T-helper 1 cell (primary cell): ENCODE measurements at places on chromosomes 16 and 17.
A peak's percentile ranks its signal among the peaks of the same experiment; 100 is the strongest.

DNA sequence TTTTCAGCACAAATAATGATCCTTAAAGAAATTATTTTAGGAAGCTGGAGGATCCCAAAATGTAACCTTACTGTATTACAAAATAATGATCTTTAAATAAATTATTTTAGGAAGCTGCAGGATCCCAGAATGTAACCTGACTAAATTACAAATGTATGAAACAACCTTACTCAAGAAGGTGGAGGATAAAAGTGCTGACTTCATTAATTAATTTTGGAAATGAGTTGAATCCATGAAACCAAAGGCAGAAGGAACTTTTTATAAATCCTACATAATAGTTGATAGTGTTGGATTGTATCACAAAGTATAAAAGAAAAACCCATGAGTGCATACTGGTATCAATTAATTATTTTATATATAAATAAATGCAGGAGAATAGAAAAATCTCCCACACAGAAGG lies 859.9 kb downstream of the KCNJ2 start:
- no peak for DNase-seq

- no peak for DNase-seq
Observed at GRCh38 chr16:3731126-3731935, 14.0 kb upstream of the TRAP1 start.

DNA sequence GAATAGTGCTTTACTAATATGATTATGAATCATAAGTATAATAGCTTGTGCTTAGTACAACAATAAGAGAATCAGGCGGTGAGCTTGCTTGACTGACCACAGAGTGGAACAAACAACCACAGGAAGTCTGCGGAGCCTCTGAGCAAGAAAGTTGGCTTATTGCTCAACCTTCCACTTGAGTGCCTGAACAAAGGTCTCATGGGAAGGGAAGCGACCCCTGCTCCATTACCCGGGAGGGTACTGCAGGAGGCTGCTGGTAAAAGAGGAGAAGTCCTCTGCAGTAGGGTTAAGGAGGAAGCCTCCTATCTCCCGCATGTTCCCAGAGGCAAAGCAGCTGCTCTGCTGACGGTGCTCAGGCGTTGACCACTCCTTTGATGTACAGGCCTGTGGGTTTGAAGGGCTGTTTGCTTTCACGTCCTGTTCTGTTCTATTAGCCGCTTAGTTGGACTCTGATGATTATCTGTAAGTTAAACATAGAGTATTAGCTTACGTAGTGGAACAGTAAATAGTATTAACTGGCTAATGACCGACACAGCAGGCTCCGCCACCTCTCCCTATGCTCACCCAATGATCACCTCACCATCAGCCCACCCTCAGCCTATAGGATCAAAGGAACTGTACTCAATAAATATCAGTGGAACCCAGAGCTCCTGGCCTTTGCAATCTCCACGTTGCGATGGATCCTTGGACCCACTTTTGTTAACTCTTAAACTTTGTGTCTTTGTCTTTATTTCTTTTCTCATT lies 17.5 kb downstream of the ALOX15B start:
- DNase-seq: no peak

- no peak for DNase-seq
Observed at GRCh38 chr17:44086364-44087311, 16.1 kb downstream of the G6PC3 start.

- no peak for DNase-seq
Observed at GRCh38 chr17:20086416-20087076, 77.4 kb downstream of the SPECC1 start.

GRCh38 chr16:24737391-24737871 lies 8.0 kb downstream of the TNRC6A start:
- DNase-seq: no peak

GRCh38 chr16:69619514-69619913 lies 53.7 kb downstream of the NFAT5 start:
- no peak for DNase-seq

DNA sequence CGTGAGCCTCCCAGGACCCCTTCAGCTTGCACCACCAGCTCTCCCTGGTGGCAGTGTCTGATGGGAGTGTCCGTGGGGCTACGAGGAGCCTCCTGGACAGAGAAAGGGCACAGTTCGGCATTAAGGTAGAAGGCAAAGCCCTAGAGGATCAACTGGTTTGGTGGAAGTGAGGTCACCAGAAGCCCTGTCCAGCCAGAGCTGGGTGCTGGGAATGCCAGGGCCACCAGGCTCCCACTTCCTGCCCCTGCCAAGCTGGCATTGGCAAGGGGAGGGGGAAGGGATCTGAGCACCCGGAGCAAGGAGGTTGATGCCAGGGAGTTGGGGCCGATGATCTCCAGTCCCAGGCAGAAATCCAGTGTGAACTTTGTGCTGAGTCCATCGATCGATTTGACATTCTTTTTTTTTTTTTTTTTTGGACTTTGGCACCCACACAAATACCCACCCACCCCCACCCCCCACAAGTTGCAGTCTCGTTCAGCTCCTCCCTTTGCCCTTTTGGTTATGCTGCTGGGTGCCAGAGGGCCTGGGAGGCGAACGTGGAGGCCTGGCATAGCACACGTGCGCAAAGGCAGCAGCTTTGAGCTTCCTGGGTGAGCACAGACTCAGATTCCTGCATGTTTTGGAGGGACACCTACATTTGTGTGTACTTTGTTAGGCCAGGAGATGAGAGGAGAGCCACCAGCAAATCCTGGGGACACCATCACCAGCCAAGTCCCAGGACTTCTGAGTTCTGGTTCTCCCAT lies 2.1 kb downstream of the NHERF1 start:
- no peak for DNase-seq

- DNase-seq: no peak
Observed at GRCh38 chr17:12644623-12645022, 21.1 kb upstream of the MYOCD start.

GRCh38 chr17:5952518-5952917 lies 117.7 kb upstream of the WSCD1 start:
- no peak for DNase-seq

DNA sequence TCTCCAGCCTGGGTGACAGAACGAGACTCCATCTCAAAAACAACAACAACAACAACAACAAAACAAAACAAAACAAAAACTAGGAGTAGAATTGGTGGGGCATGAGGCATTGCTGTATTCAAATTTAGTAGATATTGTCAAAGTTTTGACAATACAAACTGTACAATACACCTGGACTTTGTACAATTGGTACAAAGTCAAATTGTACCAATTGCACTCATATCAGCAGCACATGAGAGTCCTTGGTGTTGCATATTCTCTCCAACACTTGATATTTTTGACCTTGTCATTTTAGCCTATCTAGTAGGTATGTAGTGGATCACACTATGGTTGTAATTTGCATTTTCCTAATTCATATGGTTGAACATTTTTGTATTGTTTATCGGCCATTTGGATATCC lies 14.3 kb upstream of the ATF7IP2 start:
- no peak for DNase-seq

DNA sequence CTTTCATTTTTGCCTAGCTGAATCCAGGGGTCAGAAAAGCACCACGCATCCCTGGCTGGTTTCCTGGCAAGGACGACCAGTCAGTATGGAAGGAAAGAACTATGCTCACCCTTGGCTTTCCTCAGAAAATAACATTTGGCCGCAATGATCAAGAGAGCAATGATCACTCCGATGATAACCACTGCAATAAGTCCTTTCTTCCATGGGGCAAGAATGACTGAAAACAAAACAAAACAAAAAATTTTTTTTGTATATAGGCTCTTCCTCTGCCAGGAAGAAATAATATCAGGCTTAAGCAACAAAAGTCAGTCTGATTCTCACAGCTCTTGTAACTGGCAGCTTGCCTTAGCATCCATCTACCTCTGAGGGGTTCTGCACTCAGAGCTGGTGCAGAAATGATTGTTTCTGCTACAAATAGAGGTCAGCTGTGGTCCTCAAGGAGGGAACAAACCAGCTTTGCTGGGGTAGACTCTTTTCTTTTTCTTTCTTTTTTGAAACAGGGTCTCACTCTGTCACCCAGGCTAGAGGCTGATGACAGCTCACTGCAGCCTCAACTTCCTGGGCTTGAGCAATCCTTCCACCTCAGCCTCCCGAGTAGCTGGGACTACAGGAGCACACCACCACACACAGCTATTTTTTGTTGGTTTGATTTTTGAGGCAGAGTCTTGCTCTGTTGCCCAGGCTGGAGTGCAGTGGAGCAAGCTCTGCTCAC lies 35.7 kb downstream of the PECAM1 start:
- DNase-seq: no peak

- peak; percentile 76 for DNase-seq
Observed at GRCh38 chr17:81702934-81703746, at the start of gene MRPL12. Gene MRPL12 (plus strand): TSS chr17:81703367. CDS start chr17:81703502, 135 bp downstream.

- DNase-seq: no peak
Observed at GRCh38 chr17:74134991-74135390, 68.5 kb upstream of the RPL38 start.

DNA sequence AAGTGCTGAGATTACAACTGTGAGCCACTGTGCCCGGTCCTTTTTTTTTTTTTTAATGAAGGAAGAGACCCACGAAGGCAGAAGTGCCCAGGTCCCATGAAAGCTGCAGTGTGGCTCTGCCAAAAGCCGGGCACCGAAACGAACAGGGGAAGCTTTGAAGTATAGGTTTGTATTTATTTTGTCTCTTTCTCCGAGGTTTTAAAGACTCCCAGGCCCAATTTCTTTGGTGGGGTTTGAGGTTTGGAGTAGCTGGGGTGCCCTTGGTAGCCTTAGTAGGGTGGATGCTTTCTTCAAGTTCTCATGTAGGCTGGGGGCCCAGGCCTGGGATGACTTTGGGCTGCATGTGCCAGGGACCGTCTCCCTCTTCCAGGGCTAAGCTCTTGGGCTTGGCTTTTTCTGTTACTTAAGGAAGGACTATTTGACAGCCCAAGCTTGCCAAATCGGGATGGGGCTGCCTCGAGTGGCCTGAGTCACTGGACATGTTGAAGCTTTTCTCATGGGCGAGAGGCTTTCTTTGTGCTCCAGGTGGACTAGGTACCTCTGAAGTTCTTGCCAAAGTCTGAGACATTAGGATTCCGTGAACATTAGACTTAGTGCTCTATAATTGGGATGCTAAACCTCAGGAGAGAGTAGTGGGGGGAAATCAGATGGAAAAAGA lies 66.3 kb downstream of the WIPI1 start:
- DNase-seq: no peak

GRCh38 chr16:62036802-62037135 lies 531 bp upstream of the CDH8 start:
- DNase-seq: no peak

- DNase-seq: no peak
Observed at GRCh38 chr16:66441586-66442375, 14.7 kb downstream of the BEAN1 start.

DNA sequence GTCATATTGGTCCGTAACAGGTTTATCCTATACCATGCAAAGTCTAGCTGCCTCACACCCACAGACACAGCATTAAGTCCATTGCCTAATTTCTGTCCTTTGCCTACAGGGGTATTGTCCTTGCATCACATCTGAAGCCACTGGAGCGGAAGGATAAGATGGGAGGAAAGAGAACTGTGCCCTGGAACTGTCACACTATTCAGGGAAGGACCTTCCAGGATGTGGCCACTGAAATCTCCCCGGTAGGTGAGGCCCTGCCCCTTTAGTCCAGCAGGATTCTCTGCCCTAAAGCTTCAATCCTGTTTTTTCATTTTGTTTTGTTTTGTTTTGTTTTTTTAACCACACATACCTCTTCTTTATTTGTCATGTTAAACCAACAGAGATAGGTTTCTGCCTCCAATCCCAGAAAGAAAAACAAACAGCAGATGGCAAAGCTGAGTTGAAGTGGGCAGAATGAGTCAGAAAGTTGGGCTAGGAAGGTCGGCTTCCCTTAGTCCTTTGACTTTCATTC lies 2.2 kb upstream of the EFTUD2 start:
- no peak for DNase-seq

- DNase-seq: no peak
Observed at GRCh38 chr16:5572056-5572455, 474.5 kb upstream of the EEF2KMT start.

- DNase-seq: no peak
Observed at GRCh38 chr16:2482708-2483534, 8.0 kb downstream of the TBC1D24 start.
